ENCODE measurements at places on chromosomes 2 and 18.

DNA sequence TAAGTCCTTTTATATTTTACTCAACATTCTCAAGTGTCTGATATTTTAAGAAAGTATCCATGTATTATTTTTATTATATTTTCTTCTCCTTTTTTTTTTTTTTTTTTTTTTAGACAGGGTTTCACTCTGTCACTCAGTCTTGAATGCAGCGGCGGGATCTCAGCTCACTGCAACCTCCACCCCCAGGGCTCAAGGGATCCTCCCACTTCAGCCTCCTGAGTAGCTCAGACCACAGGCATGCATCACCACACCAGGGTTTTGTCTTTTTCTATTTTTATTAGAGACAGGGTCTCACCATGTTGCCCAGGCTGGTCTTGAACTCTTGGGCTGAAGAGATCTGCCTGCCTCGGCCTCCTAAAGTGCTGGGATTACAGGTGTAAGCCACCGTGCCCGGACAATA is 212.1 kb downstream of the TCF4 start:
- no peak for DNase-seq

GRCh38 chr2:69518841-69519240 is 81.6 kb upstream of the NFU1 start:
- no peak for DNase-seq

DNA sequence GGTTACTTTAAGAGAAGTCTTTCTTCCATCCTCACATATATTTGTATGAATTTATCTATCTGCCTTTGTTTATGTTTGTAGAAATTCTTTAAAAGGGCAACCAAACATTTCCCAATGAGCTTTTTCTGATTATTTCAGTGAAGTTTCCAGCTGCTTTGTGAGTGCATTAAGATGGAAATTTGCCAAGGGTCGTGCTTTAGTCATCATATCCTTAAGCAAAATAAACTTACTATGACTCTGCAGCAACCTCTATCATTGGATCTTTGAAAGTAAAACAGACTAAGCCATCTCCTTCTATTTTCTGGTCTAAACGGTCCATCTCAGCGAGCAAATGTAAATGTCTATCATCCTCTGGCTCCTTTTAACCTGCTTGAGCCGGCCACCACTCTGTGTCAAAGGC is 489.3 kb downstream of the SOX11 start:
- DNase-seq, result no peak

- DNase-seq, result no peak
Measured at GRCh38 chr2:121831841-121832240, 76.4 kb downstream of the TSN start.

- DNase-seq, result no peak
Measured at GRCh38 chr18:74975001-74975400, 233.9 kb downstream of the PTGR3 start.

- DNase-seq, result no peak
Measured at GRCh38 chr2:15919716-15920434, 20.5 kb upstream of the MYCN start.

DNA sequence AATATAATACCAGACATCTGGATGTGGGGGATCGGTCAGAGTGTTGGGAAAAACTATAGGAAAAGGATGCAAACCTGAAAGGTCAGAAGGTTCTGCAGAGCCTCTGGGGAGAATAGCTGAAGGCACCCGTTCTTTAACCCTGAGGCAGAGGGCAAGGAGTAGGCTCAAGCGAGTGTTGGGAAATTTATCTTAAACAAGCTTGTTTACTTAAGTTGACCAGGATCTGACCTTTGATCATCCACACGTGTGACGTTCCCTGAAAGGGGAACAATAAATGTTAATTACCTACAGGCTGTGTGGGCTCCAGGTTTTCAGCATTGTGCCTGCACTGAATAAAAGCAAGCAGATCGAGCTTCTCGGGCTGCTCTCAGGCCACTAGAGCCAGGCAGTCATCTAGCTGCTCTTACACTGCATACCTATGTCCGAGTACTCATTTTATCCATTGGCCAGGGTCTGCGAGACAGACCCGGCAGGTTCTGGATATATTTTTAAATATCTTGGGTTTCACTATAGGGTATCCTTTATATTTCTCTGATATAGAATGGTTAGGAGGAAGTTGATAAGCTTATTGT is 400.6 kb upstream of the CHST9 start:
- DNase-seq, result no peak

DNA sequence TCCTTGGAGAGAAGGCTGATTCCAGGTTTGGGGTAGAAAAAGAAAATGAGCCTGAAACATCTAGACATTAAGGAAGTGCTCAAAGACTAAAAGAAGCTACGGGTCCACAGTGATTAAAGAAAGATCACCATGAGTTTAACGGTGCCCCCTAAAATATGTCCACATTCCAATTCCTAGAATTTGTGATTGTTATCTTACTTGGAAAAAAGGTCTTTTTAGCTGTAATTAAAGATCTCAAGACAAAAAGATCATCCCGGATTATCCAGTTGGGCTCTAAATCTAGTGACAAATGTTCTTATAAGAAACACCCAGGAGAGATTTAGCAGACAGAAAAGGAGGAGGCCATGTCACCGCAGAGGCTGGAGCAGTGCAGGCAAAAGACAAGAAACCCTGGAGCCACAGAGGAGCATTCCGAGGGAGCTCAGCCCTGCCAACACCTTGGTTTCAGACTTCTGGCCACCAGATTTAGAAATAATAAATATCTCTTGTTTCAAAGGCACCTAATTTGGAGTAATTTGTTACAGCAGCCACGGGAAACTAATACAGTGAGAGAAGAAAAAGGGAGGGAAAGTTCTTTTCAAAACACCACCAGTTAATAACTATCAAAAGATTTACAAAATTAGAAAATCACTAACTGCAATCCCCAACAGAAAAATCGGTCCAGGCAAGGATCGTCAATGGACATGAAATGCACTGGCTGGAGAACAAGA is 8.5 kb downstream of the UXS1 start:
- no peak for DNase-seq

DNA sequence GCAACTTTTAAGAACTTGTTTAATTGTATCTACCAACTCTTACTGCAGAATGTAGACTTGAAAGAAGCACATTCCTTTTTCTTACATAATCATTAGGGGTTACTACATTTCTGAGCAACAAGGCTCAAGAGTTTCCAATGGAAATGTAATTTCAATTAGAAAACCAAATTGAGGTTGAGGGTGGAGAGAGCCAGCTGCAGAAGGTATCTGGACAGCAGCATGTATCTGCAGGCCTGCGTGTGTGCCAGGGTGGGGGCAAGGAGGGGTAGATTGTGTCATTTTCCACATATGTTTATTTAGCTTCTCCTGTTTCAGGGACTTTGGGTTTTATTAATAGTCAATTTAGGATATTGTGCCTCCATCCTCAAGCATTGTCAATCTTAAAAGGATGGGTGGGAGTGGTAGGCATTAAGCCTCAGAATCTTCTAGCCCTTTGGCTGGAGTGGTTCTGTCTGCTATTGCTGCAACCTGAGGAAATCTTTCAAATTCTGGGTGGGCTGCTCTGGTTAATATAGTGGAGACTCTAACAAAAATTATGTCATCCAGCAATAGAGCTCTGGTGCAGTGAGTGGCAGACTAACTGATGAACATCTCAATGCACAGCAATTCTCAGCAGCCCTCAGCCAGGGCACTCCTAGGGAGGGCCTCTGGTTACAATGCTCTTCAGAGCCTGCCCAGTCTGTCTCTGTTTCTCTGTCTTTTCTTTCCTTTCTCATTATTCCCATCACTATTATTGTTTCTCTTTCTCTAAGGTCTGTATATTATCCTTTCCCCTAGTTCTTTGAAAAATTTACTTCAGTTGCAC is 151.4 kb downstream of the RPIA start:
- no peak for DNase-seq

GRCh38 chr18:23661735-23662308 is 889 bp downstream of the ANKRD29 start:
- peak; percentile 17 for DNase-seq

- DNase-seq, result no peak
Measured at GRCh38 chr2:217671871-217672270, 330.9 kb downstream of the TNS1 start.

- DNase-seq, result no peak
Measured at GRCh38 chr2:133589456-133589855, 21.2 kb upstream of the NCKAP5 start.

GRCh38 chr2:215874418-215874817 is 138.9 kb downstream of the MREG start:
- DNase-seq, result no peak

GRCh38 chr2:229832510-229832898 is 89.3 kb downstream of the TRIP12 start:
- no peak for DNase-seq

GRCh38 chr2:70087702-70088597 is 673 bp downstream of the PCBP1 start:
- peak; percentile 68 for DNase-seq

- DNase-seq, result no peak
Measured at GRCh38 chr18:5620289-5620688, 76.5 kb upstream of the EPB41L3 start.

GRCh38 chr18:77321823-77322805 is 72.5 kb downstream of the GALR1 start:
- DNase-seq, result no peak

- DNase-seq, result no peak
Measured at GRCh38 chr2:73828389-73828817, 358 bp upstream of the STAMBP start.

- DNase-seq, result no peak
Measured at GRCh38 chr2:134161170-134161547, 92.7 kb upstream of the MGAT5 start.

- peak; percentile 4 for DNase-seq
Measured at GRCh38 chr2:241091201-241091600, 10.9 kb downstream of the MTERF4 start.

DNA sequence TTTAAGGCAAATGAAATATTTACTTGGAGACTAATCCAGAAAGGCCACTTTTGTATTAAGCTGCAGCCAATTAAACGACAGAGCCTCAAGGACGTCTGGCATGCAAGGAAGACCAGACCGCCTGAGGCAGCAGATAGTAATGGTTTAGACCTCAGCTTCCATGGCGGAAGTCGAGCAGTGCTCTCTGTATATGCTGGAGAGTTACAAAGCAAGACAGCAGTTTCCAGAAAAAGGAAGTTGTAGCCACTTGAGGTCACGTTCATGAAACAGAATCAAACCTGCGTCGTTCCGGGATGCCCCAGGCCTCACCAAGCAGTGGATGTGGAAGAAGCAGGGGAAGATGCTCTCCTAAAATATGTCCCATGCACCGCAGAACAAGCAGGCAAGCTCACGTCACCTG is 142.0 kb downstream of the PTGR3 start:
- no peak for DNase-seq

DNA sequence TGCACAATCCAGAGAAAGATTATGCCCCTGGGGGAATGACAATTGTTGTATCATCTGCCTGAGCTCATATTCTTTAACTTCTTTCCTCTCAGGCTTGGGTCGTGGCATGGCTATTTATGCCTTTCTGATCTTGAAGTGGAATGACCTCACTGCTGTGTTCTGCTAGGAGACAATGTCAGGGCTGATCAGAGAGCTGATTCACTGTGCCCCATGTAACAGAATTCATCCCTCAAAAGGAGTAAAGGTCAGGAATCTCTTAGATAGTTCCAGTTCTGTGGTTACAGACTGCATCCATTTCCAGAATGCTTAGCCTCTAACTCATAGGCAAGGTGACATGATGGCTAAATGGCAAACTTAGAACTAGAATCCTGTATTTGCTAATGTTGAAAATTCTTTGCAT is 511.7 kb upstream of the CNTNAP5 start:
- no peak for DNase-seq

DNA sequence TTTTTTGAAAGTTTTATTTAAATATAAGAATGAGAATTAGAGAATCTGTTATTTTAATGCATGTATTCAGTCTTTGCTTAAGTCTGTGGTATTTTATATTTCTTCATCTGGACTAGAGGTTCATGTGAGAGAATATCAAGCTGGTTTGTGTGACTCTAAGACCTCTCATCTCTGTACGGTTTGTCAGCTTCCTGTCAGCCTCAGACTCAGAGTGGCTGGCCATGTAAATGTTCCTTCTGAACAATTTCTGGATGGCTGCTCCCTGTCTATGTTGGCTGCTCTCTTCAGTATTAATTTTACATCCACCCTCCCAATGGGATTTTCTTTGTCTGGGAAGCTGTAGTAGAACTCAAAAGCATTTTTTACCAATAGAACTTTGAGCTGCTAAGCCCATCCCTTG is 225.3 kb upstream of the THUMPD2 start:
- no peak for DNase-seq

- no peak for DNase-seq
Measured at GRCh38 chr2:209305746-209306196, 118.1 kb upstream of the MAP2 start.

DNA sequence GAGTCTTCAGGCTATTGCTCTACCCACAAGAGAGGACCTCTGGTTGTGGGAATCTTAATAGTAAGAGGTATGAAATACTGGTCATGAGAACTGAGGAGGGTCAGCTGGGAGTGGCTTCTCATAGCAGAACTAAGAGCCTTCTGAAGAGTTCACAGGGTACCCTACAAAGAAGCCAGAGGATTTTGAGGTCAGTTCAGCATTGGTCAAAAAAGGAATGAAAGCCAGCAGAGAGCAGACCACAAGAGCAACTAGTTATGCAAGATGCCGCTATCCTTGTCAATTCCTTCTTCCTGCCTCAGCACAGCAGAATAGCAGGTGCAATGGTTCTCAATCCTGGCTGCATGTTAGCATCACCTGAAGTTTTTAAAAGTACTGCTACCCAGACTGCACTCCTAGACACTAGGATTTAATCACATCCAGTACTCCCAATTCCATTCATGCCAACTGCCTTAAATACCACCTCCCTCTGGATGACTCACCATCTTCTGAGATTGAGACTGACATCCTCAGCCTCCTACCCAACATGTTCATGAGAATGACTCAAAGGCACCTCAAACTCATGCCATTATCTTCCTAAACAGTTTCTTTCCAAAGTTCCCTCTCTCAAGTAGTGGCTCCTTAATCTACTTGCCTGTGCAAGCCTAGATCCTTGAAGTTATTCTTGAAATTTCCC is 81.0 kb upstream of the RBMS1 start:
- DNase-seq, result no peak

DNA sequence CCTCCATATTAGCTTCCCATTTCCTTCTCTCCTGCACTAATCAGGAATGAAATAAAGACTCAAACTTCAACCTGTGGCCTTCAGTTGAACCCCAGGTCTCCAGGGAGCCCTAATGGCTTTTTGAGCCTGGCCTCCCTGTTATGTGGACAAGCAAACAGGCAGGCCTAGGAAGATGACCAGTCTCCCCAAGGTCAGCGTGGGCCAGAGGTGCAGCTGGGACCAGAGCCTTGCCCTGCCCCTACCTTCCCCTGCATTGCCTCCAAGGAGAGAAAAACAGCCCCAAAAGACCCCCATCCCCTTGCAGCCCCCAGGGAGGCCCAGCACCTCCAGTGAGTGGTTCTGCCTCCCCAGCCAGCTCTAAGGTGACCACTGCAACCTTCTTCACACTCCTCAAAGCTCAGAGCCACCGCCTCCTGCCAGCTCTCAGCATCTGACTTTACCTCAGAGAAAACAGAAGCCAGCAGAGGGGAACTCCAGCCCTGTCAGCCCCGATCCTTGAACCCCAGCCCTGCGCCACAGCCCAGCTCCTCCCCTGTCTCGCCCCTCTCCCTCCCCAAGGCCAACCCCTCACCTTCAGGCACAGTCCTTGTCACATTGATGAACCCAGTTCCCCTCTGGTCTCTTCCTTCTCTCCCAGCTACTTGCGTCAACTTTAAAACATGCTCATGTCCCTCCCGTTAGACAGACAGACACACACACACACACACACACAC is 59.5 kb upstream of the ID2 start:
- DNase-seq, result no peak

- DNase-seq, result no peak
Measured at GRCh38 chr2:117771969-117772630, 42.4 kb upstream of the DDX18 start.

- peak; percentile 36 for DNase-seq
Measured at GRCh38 chr2:100289020-100289419, 33.3 kb downstream of the LONRF2 start.

GRCh38 chr2:223121283-223121682 is 69.3 kb downstream of the KCNE4 start:
- no peak for DNase-seq
